ENCODE measurements at places on chromosomes 16 and 17.

GRCh38 chr16:88347656-88348376 lies 34.9 kb upstream of the ZNF469 start:
- no peak for DNase-seq

- no peak for DNase-seq
Measured at GRCh38 chr16:19853742-19854542, 30.7 kb downstream of the GPRC5B start.

DNA sequence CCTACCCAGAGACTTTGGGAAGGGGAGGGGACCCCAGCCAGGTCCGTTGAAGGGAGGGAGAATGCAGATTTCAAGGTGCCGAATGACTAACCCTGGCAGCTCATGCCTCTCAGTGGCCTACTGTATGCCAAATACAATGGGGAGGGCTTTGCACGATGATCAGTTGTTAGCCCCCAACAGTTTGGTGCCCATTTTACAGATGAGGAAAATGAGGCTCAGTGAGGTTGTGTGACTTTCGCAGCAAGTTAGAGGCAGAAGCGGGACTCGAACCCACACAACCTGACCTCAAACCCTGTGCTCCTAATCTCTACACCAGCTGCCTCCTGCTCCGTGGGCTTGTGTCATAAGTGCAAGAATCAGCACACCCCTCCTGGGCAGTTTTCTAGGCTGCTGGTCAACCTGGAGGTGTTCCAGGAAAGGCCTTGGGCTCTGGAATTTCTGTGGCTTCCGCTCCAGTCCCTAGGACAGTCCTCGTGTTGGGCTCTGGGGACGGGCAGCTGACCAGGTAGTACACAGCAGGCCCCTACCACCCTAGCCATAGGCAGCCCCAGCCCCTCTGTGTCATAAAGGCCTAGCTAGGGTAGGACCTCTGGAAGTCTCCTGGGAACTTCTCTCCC lies 11.9 kb upstream of the NAGPA start:
- no peak for DNase-seq

DNA sequence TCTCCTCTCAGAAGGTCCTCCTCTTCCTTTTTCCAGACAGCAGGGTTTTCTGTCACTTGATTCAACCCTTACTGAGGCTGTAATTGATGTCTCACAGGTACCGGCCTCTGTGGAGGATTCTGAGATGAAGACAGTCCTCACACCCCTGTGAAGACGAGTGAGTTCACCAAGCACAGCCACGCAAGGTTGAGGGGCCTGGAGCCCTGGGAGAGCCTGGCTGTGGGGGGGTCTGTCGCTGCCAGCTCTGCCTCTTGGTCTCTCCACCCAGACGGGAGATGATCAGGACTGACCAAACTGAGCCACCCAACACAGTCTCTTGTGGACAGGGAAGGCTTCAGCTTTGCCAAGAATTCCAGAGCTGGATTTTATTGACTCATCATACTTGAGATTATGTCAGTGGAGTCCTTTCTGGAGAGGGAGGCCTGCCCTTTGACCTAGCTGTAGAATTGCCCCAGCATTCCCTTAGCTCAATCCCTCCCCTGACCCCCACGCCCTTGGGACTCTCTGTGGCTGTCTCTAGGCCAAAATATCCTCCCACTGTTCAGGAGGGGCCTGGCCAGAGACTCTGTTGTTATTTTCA lies 51.1 kb upstream of the CRHR1 start:
- DNase-seq = no peak

DNA sequence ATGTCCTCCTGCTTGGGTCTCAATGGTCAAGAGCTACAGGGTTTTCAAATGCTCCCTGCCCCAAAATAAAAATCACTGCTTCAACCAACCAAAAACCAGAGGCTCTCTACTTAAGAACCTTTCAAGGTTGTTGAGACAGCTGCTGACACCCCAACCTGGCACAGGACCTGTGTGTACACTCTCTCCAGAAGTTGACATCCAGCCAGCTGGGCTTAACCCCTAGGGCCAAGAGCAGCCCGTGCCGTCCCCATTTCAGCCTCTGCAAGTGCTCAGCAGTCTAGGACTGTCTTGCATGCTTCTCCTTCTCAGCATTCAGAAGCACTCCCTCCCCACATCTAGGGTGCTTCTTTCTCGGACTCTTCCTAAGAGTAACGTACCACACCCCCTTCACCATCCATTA lies 59.0 kb upstream of the TRAP1 start:
- DNase-seq = no peak

- DNase-seq = no peak
Measured at GRCh38 chr17:79338152-79338551, 263.5 kb downstream of the ENGASE start.

DNA sequence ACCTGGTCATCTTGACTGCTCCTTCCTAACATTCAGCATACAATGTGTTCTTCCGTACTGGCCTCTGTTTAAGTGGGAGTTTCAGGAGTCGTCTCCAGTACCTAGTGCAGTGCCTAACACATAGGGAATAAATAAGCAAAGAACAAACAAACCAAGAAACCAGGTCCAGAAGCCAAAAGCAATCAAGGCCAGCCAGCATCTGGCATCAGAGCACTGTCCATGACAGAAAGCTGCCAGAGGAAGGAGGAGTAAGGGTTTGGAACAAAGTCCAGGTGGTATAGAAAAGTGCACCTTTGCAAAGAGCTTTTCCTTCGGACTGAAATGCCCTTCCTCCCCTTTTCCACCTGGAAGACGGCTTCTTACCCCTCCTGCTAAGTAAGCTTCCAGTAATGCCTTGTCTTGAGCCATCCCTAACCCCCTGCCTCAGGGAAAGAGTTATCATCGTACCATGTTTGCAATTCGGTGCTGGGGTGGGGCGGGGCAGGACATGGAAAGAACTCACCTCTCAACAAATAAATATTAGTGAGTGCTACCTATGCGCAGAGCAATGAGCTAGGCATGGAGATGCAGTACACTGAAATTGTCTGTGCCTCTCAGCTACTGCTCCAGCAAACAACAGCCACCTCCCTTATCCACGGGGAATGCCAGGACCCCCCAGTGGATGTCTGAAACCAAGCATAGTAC lies 47.6 kb downstream of the C17orf67 start:
- no peak for DNase-seq
